ENCODE measurements at places on chromosomes 7 and 10. TPM values are rescaled to one million over a fixed set of nuclear protein-coding genes. Genes with fewer than 3 reads are reported as not detected.

Gene LRMDA
- 1.0 TPM for total RNA-seq

Gene ASIC3
- 0.17 TPM for total RNA-seq

DNA sequence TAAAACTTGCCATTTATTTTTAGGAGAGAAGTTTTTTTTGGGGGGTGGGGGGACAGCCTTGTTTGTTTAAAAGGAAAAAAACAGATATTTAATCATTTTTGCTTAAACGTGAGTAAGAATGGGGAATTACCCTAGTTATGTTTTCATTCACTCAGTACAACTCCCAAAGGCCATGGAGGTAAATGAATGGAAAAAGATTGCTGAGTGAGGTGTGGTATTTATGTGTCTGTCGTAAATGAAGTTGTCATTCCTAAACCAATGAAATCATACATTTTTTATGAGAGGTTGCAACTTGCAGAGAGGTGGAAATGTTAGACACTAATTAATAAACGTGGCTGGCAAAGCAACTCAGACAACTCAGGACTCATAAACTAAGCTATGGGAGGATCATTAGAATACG, 218.1 kb downstream of the CELF2 start:
- no peak for DNase-seq

Gene DYNC1I1
- total RNA-seq: 0.17 TPM

DNA sequence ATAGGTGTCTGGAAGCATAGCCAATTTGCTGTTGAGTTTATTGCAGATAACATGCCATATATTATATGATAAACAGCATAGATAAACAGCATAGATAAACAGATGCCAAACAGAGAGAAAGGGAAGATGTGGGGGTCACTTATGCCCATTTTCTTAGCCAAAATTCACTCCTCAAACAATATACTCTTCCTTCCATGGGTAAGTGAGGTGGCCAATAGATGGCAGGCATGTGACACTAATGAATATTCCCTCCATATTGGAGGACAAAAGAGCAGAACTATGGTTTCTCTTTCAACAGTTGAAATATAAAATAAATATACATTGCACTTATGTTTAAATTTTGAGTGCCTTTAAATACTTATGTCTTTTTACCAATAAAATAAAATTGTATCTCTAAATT, 1212.8 kb downstream of the REEP3 start:
- peak; percentile 45 for DNase-seq

- no peak for DNase-seq
These were observed at the start of gene TAS2R41 for GRCh38 chr7:143477501-143478150. TSS of gene TAS2R41 (plus strand) at chr7:143477873. CDS start at chr7:143477873, 0 bp downstream.

DNA sequence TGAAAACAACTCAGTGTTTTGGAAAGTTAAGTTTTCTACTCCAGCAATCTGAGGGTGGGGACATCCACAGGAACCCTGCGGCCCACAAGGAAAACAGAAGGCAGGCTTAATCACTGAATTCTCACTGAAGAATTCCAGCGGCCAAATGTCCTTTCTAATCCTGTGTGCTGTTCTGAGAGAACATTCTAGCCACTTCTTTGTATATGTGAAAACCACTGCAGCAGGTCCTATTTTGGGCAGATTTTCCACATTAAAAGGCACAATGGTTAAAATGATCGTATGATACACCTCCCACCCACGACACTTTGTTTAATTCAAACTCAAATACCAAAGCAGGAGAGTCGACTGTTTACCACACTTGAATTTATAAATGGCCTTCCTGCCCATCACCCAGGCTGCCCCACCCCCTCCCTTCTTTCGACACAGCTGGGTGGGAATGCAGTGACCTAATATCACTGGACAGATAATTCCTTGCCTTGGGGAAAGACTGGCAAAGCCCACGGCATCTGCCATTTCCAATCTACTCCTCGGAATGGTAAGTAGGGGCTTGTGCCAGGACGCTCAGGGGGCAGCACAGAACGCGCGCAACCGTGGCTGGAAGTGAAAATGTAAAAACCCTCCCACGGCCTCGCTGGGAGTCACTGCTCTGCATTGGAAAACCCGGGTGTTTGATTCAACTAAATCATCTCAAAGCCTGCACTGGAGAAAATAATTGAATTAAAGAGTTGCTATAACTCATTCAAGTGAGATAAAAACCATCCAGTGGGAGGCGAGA, 67.0 kb downstream of the CTBP2 start:
- DNase-seq: peak; percentile 71

- DNase-seq: no peak
These were observed 5.4 kb downstream of the ANKIB1 start for GRCh38 chr7:92251181-92251580.

Gene CLEC5A
- not detected for total RNA-seq

DNA sequence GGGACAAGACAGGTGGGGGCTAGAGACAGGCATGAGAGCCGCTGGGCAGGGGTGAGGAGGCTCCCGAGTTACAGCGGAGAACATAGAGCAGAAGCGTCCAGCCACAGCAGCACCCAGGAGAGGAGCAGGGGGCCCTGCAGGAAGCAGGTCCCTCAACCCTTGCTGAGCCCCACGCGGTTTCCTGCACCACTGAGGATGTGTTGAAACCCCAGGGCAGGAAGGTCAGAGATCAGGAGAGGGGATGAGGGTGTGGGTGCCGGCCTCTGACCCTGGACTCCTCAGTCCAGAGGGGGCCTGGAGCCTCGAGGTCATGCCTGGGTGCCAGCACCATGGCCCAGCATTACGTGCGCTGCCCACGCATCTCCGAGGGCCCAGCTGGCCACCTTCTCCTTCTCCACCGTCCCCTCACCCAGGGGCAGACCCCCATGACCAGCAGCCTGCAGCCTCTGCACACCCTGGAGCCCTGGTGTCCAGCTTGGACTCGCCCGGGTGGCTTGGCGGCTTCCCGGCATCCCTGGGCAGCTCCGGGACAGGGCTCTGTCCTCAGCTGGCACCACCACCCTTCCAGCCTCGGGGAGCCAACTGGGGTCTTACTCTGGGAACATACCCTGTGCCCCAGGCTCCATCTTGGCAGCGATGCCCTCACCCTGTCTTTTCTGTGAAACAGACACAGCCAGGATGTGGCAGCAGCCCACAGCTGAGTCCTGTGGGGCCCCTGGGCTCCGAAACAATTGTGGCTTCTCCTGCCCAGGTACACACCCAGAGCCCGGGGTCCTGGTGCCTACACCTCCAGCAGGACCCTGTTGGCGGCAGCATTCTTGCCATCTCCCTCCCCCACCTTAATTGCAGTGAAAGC, 52.0 kb downstream of the STK32C start:
- no peak for DNase-seq

Measured in fibroblast of lung (primary cell).